ENCODE measurements at places on chromosomes 6 and 20.

DNA sequence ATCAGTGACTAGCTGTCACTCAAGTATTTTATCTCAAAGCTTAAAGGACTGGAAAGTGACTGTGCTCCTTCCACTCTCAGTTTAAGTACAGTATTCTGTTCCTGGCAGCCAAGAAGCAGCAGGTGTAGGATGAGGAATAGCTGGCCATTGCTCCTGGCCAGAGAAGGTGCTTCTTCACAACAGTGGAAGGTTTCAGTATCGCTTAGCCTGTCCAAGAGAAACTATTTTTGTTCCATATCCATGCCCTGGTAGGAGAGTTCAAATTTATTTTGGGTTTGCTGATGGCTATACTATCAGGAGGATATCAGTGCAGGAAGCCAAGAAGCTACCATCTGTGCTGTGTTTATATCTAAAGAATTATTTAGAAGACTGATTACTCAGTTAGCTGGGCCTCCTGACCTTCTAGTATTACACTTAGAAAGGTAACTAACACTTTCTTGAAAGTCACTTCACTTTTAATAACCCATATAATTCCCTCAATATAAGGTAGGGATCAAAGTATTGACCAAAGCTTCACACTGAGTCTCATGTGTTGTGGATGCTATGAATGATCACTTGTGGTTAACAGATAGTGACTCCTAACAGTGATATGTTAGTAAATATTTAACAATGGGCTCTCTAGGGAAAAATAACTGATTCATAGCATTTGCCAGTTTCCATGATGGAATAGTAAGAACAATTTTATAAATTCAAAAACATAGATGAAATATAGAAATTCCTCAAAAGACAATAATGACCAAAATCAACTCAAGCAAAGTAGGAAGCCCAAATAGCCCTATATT, 99.9 kb downstream of the AIG1 start:
- DNase-seq, result no peak

GRCh38 chr20:1664911-1665310, 7.3 kb upstream of the SIRPG start:
- peak; percentile 15 for DNase-seq

DNA sequence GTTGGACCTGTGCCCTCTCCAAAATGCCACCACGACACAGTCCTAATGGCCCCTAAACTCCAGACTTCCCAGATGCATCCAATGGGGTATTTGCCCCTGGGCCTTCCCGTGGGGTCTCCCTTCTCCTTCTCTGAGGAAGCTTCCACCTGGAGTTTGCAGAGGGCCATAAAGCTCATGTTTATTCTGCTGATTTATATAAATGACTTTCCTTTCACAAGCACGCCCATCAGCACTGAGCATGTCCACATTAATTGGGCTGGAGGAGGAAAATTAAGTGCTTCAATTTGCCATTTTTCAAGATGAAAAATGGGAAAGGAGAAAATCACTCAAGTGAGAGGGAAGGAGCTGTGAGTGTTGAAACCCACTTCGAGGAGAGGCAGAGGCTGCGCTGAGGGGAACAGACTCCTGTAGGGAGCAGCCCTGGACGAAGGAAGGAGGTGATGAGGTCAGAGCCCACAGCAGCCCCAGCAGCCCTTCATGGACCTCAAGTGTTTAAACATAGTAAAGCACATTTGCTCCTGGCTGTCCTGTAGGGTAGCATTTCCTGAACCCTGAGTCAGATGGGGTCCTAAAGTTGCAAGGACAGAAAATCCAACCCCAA, 434.9 kb upstream of the SULF2 start:
- no peak for DNase-seq

DNA sequence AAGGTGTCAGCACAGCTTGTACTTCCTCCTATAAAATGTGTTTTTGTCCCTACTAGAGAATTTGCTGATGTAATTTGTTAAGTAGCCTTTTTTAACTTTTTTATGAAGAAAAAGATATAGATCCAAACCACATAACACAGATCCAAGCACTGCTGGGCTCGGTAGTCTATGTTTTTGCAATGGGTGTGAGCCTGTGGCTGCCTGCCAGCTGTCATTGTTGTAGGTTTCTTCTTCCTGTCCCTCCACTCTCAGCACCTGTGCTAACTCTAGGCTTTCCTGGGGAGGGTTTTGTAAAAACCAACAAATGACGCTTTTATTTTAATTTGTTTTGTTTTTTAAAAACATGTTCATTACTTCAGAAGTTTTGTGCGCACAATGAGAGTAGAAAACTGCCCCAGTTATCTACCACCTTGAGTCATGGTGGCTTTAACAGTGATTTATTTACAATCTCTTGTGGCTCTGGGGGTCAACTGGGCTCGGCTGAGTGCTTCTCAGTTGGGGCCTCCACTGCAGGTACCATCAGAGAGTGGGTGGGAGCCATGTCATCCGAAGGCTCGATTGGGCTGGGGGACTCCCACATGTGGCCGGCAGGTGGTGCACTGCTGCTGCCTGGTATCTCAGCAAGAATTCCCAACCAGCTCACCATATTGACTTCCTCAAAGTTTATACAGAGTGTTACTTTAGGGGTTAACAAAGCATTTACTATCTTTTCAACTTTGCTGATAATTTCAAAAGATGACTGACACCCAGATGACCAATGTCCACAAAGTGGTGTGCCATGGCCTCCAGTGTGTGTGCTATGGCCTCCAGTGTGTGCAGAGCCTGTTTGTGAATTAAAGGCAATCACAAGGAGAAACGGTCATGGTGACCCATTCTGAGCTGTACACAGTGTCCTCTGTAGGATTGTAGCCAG, 3.0 kb upstream of the CCR6 start:
- no peak for DNase-seq

GRCh38 chr6:167720456-167721285, 106.0 kb upstream of the AFDN start:
- no peak for DNase-seq

DNA sequence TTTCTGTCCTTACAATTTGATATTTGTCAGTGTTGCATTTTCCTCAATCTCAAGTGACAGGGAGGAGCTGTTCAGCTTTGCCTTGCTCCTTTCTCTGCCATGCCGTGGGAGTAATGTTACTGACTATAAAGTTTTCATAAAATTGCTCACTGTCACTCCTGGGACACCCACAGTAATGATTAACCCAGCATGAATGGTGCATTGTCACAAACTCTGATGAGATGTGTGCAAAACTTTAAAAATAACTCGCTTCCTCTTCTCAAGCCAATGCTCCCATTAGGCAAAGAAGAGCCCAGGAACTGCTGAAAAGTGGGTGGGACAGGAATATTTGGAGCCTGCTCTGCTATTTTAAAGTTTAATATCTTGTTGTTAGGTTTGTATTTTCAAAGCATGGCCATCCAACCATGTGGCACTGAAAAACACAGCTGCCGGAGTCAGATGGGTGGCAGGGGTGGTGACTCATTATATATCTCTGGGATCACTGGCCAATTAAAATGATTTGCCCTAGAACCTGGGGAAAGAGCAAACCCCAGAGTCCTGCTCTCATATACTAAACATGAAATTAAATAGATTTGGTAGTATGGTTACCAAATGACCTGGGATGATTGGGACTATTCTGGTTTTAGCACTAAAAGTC, 260.1 kb downstream of the BTBD3 start:
- no peak for DNase-seq

DNA sequence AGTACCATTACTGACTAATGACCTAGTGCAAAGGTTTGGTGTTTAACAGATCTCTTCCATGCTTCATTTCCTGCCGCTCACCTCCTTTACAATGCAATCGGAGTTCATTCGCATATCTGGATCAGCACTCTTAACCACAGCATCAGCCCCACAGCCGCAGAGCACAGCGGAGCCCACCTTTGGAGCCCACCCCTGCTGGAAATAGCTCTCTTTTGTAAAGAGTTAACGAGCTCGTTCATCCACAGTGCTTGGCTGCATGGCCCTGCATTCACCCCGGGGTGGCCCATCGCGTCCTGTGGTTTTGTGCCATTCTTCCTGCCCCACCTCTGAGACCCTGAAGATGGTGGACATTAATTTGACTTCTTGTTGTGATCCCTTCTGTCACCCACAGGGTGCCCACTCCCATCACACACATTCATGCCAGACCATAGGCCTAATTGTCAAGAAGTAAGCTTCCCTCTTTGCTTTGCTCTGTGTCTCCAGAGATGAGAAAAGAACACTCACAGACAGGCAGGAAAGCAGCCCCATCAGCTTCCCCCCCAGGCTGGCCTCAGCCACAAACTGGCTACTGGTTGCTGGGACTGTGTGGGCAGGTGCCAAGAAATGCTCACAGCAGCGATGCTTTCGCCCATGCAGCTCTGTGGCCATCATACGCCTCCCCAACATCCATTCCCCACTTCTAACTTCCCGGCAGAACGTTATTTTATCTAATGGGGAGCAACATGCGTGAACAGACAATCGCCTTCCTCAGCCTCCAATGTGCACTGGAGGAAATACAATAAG, 167.0 kb downstream of the LRFN2 start:
- no peak for DNase-seq

GRCh38 chr6:48212501-48212900, 101.5 kb upstream of the PTCHD4 start:
- DNase-seq, result no peak

- DNase-seq, result no peak
Observed at GRCh38 chr6:53529324-53530036, 15.4 kb downstream of the GCLC start.

DNA sequence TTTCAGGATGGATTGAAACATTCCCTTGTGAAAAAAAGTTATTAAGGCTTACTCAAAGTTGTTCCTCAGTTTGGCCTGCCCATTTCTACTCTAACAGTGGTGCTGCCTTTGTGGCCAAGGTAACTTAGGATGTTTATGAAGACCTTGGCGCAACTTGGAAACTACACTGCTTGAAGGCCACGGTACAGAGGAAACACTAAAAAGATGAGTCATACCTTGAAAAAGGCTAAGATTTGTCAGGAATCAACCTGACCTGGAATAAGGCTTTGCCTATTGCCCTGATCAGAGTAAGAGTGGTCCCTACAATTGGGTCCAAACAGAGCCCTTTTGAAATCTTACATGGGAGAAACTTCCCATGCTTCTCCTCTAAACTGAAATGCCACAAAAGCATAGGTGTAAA, 119.9 kb upstream of the MOCS1 start:
- DNase-seq, result no peak

DNA sequence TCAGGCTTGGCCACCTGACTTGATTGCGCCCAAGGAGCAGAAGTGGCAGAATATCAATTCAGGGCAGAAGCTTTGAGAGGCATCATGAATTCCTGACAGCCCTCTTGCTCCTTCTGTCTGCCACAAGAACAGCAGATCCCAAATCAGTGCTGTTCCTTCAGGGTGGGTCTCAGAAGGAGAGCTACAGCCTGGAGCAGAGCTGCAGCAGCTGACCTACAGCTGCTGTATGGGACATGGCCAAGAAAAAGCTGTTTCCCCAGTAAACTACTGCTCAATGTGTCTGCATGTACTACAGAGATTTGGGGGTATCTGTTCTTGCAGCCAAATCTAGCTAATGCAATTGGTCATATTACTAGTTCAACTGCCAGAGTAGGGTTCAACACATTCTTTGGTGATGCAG, 69.0 kb downstream of the SLC22A3 start:
- no peak for DNase-seq

Measured in stimulated activated CD8-positive, alpha-beta memory T cell treated with anti-CD3 and anti-CD28 coated beads, Interleukin-7, amount 100 ng/mL, for 1 hour (primary cell).